ENCODE measurements at places on chromosomes 4 and X.
A peak's percentile ranks its signal among the peaks of the same experiment; 100 is the strongest.

DNA sequence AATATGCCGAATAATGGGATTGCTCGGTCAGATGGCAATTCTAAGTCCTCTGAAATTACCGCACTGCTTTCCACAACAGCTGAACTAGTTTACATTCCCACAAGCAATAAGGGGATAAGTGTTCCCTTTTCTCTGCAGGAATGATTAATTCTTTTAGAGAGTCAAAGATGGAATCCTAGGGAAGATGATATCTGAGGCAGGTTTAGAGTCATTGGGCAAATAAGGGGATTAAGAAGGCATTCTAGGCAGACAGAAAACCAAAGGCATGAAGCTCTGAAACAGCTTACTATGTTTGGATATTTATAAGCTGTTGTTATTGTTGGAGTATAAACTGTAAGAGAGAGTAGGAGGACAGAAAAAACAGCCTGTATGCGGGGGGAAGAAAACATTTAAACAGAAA, 85.7 kb downstream of the TET2 start:
- DNase-seq: no peak

GRCh38 chr4:88674979-88675378, 22.6 kb downstream of the NAP1L5 start:
- no peak for DNase-seq

DNA sequence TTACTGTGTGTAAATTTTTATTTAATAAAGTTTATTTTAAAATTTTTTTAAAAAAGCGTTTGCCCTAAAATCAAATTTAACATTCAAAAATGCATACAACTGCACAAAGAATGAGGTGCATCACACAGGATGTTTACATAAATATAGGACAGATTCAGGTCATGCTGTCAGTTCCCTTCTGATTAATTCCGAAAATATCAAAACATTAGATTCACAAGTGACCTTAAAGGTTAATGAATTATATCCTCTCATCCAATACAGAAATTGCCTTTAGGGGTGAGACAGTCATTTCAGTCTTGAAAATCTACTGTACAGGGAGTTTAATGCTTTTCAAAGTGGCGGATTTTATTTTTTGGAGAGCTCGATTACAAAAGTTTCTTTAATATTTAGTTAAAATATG, 208.7 kb upstream of the FTHL17 start:
- DNase-seq: no peak

GRCh38 chr4:86890790-86891189, 1.4 kb downstream of the C4orf36 start:
- DNase-seq: no peak

GRCh38 chr4:74397748-74398426, 32.9 kb downstream of the EREG start:
- DNase-seq: no peak

GRCh38 chr4:189033801-189034347, 894.6 kb downstream of the TRIML1 start:
- no peak for DNase-seq

GRCh38 chrX:68550193-68550592, 51.3 kb downstream of the YIPF6 start:
- DNase-seq: no peak

DNA sequence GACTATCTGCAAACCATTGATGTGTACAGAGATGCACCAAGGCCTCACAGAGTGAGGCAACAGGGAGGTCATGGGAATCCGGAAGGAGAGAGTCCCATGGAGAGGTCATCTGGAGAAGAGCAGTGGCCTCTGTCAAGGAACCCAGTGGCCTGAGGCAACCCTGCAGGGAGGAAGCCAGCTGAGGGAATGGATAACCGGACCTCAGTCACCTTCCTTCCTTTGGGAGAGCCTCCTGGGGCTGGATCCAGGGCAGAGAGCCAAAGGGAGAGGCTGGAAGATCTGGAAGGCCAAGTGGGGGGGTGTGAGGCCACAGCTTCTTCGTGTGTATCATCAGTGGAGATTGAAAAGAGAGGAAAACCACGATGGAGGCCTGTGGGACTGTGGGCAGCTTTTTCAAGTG, 24.3 kb upstream of the CD38 start:
- no peak for DNase-seq

DNA sequence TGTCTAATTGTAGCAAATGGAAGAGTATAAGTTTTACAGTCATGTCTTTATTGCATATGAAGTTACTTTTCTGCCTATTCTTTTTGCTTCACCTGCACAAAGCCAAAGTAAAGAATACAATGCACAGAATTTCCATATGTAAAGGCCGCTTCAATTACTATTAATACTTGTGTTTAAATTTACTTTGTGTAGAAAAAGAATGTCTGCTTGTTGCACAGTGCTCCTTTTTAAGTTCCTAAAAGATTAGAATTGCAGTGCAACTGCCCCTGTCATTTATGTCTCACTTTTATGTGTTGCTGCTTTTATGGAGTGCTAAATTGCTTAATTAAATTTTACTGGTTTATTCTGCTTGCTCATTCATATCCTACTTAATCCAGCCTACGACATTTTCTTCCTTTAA, 830.5 kb downstream of the PDHA2 start:
- DNase-seq: no peak

DNA sequence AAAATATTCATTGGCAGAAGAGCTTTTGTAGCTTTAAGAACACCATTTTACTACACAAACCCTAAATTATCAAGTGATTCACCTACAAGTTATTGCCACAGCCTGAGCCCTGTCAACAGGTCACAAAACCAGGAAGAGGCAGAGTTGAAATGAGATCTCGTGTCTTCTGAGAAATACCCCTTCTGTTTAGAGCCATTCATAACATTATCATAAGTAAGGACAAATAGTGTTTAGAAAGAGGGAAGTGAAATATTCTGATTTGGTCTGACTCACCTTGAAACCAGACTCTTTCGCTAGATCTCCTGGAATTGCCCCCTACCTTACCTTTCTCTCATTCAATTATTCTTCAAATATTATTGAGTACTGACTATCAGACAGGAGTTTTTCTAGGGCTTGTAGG, 5.9 kb downstream of the ETDB start:
- DNase-seq: no peak

GRCh38 chr4:84733343-84734033, 150.6 kb downstream of the CDS1 start:
- DNase-seq: no peak

- no peak for DNase-seq
These were observed 11.0 kb upstream of the SH3BP2 start for GRCh38 chr4:2781911-2782310.

GRCh38 chrX:27751976-27752375, 55.8 kb upstream of the MAGEB10 start:
- DNase-seq: peak; percentile 6

GRCh38 chrX:15525664-15526416, 25.2 kb downstream of the BMX start:
- DNase-seq: no peak

- no peak for DNase-seq
These were observed 85.1 kb downstream of the SLC9A7 start for GRCh38 chrX:46673620-46674359.

- DNase-seq: no peak
These were observed 20.3 kb downstream of the TEC start for GRCh38 chr4:48249378-48249777.

DNA sequence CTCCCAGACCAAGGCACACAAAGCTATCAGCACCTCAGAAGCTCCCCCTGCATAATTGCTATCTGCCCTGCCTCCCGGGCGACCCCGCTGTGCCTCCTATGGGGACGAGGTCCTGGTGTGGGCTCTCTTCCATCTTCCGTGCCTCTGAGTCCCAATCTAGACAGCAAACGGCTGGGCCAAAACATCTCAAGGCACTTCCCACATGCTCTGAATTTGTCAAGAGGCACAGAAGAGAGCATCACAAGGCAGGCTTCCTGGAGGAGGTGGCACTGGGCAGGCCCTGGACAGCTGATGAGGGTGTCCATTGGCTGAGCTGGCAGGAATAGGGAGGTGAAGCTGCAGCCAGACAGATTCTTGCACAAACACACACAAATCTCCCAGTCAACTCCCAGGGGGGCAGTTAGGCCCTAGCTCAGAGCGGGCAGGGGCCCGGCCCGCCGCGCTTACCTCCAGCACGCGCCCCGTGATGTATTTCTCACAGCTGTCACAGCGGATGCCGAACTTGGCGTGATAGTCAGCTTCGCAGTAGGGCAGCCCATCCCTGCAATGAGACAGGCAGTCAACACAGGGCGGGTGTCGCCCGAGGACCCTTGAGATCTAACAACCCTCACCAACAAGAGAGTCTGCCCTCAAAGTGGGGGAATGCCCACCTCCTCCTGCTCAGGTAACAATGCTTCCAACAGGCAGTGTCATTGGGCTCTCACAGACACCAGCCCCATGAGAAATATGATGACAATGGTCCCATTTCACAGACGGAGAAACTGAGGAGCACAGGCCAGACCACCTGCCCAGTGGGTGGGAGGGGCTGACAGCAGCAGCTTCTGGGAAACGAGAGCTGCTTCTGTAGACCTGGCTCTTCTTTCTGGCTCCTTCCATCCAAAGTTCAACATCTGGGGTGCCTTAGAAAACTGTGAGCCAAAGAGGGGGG, 81.2 kb downstream of the ABLIM2 start:
- DNase-seq: no peak

- DNase-seq: no peak
These were observed 24.8 kb downstream of the PDGFC start for GRCh38 chr4:156946516-156947424.

DNA sequence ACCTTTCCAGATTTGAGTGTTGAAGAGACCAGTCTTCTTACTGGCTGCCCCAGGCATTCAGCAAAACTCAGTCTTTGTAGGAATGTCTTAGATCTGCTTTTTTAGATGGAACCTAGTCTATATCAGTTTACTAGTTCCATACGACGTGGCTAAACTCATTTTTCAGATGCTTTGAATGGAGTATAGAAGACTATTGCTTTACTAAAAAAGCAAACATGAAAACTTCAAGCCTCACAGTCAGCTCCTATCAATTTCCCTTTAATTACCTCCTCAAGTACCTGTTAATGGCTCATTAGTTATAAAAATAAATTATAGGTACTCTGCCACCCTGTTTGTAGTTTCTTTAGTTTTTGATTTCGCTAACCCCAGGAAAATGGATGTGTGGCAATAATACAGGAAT, 63.0 kb upstream of the STOX2 start:
- no peak for DNase-seq

- DNase-seq: no peak
These were observed 237.3 kb downstream of the AR start for GRCh38 chrX:67781132-67781531.

DNA sequence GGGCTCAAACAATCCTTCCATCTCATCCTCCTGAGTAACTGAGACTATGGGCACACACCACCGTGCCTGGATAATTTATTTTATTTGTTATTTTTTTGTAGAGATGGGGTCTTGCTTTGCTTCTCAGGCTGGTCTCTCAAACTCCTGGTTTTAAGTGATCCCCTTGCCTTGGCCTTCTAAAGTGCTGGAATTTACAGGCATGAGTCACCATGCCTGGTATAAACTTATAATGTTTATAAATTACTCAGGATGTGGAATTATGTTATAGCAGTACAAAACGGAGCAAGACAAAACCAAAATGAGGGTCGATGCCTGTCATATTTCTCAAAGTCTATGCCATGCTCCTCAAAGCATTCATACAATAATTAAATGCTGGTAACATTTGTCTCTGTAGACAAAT, 29.8 kb upstream of the TEX13C start:
- no peak for DNase-seq

GRCh38 chr4:122833999-122834398, 7.4 kb downstream of the FGF2 start:
- no peak for DNase-seq

DNA sequence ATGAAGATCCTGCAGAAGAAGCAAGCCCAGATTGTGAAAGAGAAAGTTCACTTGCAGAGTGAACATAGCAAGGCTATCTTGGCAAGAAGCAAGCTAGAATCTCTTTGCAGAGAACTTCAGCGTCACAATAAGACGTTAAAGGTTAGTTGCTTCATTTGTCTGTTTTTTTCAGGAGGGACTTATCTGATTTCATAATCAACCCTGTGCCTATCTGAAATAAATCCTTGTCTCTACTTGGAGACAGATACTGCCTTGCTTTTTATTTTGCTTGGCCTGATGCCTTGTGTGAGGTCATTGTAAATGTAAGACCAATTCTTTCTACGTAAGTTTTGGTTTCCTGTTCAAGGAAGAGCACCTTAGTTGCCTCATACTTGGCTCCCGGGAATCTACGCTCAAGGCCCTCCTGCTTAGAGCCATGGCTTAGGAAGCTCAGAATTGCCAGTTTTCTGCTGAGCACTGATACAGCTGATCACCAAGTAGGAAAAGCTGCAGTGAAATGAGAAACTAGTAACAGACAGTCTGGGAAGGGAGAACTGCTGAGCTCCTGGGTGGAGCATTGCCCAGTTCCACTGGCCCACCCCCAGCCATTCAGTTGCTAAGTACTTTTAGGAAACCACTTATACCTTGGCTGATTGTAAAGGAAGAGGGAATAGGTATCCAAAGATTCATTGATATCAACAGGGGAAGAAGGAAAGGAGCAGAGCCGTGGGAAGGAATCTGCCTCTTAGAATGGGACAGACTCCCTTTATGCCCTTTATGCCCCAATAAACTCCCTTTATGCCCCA, 41.8 kb downstream of the RBBP7 start:
- no peak for DNase-seq

- DNase-seq: no peak
These were observed 124.7 kb downstream of the CBR4 start for GRCh38 chr4:168885400-168885799.

DNA sequence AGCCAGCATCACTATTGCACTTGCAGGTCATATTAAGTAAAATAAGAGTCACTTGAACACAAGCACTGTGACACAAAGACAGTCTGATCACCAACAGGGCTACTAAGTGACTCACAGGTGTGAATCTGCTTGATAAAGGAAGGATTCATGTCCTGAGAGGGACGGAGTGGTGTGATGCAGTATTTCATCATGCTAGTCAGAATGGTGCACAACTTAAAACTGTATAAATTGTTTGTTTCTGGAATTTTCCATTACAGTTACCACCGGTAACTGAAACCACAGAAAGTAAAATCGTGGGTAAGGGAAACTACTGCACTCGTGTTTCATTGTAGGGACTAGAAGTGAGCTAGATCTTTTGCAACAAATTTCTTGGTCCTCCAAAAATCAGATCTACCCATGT, 109.7 kb downstream of the ELOVL6 start:
- no peak for DNase-seq

GRCh38 chrX:41421071-41421729, 25.9 kb upstream of the NYX start:
- no peak for DNase-seq

- DNase-seq: peak; percentile 6
These were observed 744.0 kb downstream of the FSTL5 start for GRCh38 chr4:161419822-161420221.

- DNase-seq: no peak
These were observed 99.1 kb upstream of the SMIM10 start for GRCh38 chrX:134891652-134892051.

GRCh38 chr4:14965071-14965470, 37.2 kb upstream of the CPEB2 start:
- no peak for DNase-seq

GRCh38 chr4:147975325-147975724, 243.4 kb downstream of the ARHGAP10 start:
- no peak for DNase-seq

DNA sequence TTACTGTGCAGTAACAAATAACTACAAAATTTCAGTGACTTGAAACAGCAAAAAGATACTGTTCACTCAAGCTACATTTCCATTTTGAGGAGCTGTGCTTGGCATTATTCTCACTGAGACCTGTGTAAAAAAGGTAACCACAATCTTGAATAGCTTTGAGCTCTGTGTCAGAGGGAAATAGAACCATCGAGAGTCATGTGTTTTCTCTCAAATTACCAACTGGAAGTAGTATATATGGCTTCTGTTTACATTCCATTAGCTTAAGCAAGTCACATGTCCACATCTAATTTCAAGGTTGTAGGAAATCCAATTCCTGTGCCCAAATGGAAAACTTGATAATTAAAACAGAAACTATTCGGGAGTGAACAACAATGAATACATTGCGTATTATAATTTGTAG, 82.9 kb upstream of the BANK1 start:
- no peak for DNase-seq
